EL (cell line): ENCODE measurements at places on chromosomes 1 and 21.

DNA sequence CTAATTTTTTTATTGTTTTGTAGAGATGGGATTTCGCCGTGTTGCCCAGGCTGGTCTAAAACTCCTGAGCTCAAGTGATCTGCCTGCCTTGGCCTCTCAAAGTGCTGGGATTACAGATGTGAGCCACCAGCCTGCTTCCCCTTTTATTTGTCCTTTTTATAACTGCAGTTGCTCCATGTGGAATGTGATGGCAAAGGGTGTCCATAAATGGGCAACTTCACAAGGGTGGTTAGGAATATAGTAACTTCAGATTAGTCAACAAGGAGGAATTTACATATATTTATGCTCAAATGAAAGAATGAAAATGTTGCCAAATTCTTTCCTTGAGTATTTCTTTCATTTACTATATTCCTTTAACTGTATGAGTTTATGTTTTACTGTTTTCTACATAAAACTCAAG lies 182.9 kb downstream of the BACH1 start:
- peak; percentile 83 for DNase-seq

- no peak for DNase-seq
Measured at GRCh38 chr21:17196623-17197022, 316.2 kb upstream of the CXADR start.

- peak; percentile 73 for DNase-seq
Measured at GRCh38 chr1:232793944-232794343, 11.3 kb upstream of the MAP10 start.

- DNase-seq: peak; percentile 81
Measured at GRCh38 chr1:10252508-10252907, 42.1 kb downstream of the KIF1B start.

DNA sequence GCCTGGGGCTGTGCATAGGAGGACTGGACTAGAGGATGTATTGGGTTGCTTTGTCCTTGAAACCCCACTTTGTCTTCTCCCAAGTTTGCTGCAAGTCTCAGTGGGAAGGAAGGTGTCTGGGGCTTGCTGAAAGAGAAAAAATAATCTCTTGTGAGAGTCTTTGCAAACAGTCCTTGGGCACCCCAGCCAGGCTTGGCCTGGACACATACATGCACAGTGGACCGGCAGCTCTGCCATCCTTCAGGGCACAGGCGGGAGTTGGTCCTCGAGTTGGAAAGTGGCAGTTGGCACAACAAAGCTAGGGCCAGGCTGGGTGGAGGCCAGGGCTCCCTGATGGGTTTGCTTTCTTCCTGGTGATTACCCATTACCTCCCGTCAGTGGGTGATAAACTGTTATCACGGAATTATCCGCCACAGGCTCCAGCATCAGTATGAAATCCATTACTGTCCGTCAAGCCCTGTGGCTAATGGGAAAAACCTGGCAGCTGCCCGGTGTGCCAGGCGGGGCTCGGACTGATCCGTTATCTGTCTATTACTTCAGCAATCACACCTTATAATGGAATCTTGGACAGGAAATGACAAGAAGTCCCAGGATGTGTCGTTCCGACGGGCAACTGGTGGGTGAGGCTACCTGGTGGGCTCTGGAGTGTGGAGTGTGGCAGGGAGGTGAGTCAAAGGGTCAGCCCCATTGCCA lies 265.7 kb downstream of the GRIK3 start:
- DNase-seq: no peak

- no peak for DNase-seq
Measured at GRCh38 chr1:36154765-36155407, 1.1 kb upstream of the MAP7D1 start.

GRCh38 chr1:157000686-157001085 lies 44.9 kb downstream of the ARHGEF11 start:
- peak; percentile 34 for DNase-seq

DNA sequence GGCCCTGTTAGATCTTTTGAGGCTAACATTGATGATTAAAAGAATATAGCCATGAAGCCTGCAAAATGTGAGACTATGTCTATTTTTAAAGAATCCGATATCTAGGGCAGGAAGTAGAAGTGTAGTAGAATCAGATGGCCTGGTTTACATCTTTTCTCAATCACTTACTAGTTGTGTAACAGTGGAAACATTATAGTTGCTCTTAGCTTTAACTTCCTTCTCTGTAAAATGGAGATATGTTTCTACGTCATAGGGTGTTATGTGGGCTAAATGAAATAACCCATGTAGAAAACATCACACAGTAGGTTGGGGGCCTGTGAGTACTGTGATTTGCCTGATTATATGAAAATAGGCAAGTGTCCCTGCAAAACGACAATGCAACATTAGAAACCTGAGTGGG lies 4.4 kb upstream of the IGFN1 start:
- no peak for DNase-seq

DNA sequence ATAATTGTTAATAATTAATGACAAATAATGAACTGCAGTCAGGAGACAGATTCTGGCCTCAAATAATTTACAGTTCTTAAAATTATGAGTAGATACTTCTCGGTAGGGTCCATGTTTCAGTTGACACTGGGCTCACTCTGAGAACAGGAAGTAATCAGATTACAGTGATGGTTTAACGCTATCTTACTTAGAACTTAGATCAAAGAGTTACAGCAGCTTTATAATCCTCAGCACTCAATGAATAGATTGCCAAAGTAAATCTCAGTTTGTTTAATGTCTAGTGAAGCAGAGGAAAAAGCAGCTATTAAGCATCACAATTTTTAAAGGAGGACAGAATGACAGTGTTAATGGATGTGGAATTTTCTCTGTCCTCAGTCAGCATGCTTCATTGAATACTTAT lies 79.6 kb downstream of the PDE4B start:
- DNase-seq: no peak

DNA sequence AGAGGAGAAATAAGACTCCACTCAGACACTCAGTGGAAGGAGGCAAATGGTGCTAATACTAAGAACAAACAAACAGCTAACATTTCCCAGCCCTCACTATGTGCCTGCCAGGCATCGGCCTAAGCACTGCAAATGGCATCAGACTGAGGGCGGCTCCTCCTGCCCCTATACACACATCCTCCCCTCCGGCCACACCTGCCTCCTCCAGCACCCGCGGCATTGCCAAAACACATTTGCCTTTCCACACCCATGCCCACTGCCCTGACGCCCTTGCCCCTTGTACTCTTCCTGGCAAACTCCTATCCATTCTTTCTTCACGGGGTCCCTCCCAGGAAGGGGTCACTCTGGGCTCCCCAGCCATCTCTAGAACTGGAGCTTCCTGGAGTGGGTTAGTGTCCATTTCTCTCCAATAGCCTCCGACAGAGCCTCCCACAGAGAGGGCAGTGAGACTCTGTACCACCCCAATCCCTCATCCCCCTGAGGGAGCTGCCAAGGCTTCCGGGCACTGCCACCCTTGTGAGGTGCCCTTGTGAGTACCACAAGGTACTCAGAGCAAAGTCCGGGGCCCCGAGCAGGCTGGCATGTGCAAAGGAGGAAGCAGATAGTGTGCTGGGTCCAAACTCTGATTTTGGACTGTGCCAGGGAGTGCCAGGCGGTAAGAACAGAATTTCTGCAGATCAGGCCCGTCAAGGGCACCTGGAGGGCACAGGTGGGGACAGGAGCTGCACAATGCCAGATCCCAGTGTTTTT lies 959 bp downstream of the AKR7A3 start:
- DNase-seq: no peak

- no peak for DNase-seq
Measured at GRCh38 chr1:221689138-221689537, 52.8 kb downstream of the DUSP10 start.

GRCh38 chr1:112998592-112999235 lies 42.7 kb upstream of the SLC16A1 start:
- peak; percentile 13 for DNase-seq

- no peak for DNase-seq
Measured at GRCh38 chr1:241356187-241356518, 852 bp downstream of the RGS7 start.

DNA sequence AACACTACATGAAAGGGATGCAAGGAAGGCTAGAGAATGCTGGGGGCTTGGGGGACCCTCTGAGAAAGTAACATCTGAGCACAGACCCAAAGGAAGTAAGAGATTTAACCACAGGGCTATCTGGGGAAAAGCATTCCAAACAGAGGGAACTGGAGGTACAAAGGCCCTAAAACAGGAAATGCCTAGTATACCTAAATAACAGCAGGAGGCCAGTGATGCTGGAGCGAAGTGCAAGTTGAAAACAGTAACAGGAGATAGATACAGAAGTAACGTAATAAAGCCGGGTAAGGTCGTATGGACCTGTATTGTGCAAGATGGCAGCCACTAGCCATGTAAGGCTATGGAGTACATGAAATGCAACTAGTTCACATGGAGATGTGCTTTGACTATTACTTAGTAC lies 52.1 kb downstream of the CD34 start:
- DNase-seq: no peak

GRCh38 chr1:231695439-231696255 lies 69.1 kb downstream of the DISC1 start:
- DNase-seq: no peak

- DNase-seq: no peak
Measured at GRCh38 chr1:185367218-185367617, 50.2 kb upstream of the IVNS1ABP start.

DNA sequence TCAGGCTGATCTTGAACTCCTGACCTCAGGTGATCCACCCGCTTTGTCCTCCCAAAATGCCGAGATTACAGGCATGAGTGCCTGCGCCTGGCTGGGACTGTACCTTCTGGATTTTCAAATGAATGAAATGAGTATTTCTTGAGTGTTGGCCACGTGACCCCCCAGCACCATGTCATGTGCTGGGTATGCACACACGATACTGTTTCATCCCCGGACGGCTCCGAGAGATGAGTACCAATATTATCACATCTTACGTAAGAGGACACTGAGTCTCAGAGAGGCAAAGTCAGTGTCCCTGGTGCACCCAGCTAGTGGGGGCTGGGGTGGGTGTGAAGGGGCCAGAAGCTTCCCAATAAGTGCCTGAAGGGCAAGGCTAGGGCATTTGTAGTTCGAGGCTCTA lies 780 bp upstream of the CROCC start:
- DNase-seq: no peak

- DNase-seq: no peak
Measured at GRCh38 chr1:234911787-234912186, 216.8 kb downstream of the TOMM20 start.

DNA sequence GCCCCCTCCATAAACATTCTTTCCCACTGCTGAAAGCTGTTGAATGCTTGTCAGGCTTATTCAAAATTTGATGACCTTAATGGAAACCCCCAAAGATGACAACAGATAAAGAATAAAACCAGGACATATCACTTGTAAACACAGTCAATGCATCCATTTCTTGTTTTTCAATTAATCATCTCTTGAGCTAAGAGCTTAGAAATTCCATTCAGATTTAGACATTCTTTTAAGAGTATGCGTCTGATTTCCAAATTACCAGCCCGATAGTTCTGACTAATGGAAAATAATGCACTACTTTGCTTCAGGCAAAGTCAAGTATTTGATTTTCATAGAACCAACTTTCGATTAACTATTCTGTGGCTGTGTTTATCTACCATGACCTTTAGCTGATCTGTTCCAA lies 100.6 kb upstream of the RUNX1 start:
- peak; percentile 82 for DNase-seq

GRCh38 chr1:168396508-168396907 lies 115.8 kb downstream of the TBX19 start:
- DNase-seq: no peak

DNA sequence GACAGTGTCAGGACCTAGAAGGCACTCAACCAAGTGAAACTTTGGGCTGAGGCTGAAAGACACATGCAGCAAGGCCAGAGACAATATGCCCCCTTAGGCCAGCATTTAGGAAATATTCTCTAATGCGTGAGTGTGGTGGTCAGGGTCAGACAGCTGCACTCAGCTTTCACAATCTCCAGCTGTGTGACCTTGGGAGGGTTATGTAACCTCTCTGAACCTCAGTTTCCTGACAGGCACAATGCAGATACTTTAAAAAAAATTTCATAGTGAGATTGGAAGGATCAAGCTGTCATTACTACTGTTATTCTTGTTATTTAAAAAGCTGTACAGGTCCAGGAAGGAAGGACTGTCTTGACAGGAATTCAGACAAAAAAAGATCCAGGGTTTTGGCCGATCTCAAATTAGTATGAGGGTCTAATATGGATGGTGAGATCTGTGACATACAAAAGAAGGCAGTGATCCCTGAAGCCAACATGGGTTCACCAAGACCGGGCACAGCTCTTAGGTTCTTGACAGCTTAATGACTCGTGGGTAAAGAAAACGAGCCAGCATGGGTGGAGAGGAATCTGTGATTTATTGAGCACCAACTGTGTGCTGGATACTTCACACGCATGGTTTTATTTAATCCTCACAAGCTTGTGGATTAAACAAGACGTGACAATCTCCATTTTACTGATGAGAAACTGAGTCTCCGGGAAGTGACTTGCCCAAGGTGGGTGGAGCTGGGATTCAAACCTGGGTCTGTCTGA lies 54.6 kb upstream of the POU3F1 start:
- DNase-seq: no peak
